ENCODE measurements at places on chromosomes 7 and 10.
A peak's percentile ranks its signal among the peaks of the same experiment; 100 is the strongest.

DNA sequence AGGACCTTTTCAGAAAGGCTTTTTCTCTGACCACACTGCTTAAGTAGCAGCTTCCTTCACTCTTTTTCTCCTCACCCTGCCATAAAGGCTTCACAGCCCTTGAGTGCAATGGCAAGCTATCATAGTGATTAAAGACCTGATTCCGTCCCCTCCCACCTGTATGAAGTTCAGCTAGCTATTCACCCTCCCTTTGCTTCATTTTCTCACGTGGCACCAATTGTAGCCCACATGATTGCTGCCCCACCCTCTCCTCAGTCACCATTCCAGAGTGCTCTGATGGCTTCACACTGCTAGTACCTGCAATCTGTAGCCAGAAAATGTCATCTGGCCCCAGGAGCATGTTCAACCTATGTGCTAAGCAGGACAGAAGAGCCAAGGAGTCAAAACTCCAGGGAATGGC lies 523.8 kb downstream of the GRM8 start:
- DNase-seq: no peak

GRCh38 chr7:124376111-124376510 lies 343.2 kb upstream of the TMEM229A start:
- no peak for DNase-seq

GRCh38 chr10:110358278-110358677 lies 53.6 kb upstream of the SMNDC1 start:
- DNase-seq: no peak

- DNase-seq: no peak
Measured at GRCh38 chr7:139682136-139683013, 95.4 kb downstream of the HIPK2 start.

- no peak for DNase-seq
Measured at GRCh38 chr7:25116621-25117020, 8.4 kb downstream of the CYCS start.

DNA sequence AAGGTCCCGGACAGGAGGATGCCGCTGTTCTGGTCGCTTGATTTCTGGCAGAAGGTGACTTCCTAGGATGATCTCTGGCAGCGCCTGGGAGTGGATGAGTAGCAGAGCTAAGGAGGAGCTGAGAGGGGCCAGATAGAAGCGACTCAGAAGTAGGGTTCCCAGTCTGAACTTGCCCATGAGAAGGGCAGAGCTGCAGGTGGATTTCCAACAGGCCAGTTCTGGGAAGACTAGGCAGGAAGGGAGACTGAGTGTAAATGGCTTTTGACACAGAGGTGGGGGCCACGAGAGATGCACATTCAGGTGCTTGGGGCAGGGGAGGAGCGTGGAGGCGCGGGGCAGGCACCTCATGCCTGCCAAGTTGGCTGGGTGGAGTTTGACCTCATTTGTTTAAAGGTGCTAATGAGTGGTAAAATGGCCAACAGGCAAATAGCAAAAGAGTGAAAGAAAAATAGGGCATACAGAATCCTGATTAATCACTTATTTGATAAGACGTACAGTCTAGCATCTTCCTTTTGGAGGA lies 58.8 kb downstream of the SHH start:
- DNase-seq: no peak

GRCh38 chr7:84509522-84509921 lies 314.9 kb upstream of the SEMA3A start:
- DNase-seq: no peak

- no peak for DNase-seq
Measured at GRCh38 chr7:46461334-46461777, 540.3 kb upstream of the IGFBP3 start.

DNA sequence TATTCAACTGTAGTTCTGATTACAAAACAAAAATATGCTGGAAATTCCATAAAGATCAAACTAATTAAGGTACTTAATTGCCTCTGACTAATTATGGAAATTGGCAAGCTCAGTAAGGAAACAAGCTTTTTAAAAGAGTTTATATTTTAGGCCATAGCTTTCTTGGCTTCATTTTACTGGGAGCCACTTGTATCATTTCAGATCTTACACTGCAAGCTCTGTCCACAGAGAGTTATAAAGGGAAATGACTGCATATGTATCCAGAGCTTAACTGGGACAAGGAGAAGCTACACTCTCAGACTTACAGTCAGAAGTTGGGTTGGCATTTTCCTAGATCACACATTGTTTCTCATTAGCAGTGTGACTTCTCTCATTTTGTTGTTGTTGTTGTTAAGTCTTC lies 92.4 kb downstream of the LRRN3 start:
- no peak for DNase-seq

DNA sequence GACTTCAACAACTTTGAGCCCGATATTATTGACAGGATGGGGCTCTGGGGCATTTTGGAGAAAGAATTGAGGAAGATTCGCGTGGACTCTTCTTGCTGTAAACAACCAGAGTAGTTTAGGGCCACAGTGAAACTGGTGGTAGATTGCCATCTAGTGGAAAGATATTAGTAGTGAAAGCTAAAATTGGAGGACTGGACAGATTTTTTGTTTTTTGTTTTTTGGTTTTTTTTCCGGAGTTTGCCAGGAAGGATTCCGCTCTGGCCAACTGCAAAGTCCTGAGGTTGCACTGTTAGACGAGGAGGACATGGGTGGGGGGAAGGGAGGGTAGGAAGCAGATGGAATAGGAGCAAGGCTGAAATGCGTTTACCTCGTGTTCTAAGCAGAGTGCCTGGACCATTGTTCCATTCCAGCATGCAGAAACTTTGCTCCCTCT lies 11.7 kb downstream of the NOBOX start:
- peak; percentile 42 for DNase-seq

GRCh38 chr7:7265081-7266075 lies 83.0 kb downstream of the C1GALT1 start:
- DNase-seq: no peak

GRCh38 chr10:103667356-103667755 lies 173.9 kb downstream of the NEURL1 start:
- DNase-seq: peak; percentile 86

- DNase-seq: no peak
Measured at GRCh38 chr7:108486291-108486966, 30.2 kb upstream of the NRCAM start.

GRCh38 chr7:141418066-141418465 lies 133.1 kb upstream of the AGK start:
- DNase-seq: no peak

GRCh38 chr10:132946-133898 lies 2.0 kb upstream of the ZMYND11 start:
- no peak for DNase-seq

DNA sequence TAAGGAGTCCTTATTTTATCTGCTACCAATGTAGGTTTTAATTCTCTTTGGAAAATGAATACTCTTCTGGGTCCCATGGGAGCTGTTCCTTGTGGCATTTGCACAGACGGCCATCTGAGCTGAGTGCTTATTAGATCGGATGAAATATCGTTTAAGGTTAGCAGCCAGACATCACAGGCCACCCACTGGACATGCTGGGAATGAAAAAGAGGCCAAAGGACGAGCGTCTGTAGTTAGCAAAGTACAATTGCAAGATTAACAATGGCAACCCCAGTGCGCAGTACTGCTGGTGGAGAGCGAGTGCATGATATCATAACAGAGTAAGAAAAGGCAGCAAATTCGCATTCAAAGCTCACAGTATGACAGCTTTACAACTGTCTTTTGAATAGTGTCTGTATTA lies 28.3 kb upstream of the CREB5 start:
- DNase-seq: no peak

DNA sequence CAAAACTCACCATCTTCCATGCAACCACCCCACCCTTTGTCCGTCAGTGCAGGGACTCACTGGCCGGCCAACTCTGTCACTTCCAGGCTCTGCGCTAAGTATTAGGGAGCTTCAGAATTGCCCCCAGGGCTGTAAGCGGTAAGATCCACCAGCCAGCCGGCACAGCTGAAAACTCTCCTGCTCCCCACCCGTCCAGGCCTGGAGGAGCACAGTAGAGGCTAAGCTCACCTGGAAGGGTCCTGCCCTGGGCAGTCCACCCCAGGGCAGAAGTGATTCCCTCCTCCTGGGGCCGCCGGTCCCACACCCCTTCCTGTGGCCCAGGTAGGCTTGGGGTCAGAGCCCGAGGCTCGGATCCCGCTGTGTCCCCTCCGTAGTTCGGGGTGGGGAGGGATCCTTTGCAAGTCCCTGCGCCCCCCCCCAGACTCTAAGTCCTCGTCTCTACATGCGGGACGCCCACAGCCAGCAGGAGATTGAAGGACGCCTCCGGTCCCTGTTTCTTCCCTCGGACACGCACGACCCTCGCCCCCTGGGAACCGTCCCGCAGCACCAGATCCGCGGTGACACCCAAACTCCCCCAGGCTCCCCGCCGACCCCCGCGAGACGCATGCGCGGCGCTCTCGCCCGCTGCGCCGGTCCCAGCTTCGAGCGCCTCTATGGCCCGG lies 138.9 kb downstream of the ARHGAP22 start:
- DNase-seq: no peak

DNA sequence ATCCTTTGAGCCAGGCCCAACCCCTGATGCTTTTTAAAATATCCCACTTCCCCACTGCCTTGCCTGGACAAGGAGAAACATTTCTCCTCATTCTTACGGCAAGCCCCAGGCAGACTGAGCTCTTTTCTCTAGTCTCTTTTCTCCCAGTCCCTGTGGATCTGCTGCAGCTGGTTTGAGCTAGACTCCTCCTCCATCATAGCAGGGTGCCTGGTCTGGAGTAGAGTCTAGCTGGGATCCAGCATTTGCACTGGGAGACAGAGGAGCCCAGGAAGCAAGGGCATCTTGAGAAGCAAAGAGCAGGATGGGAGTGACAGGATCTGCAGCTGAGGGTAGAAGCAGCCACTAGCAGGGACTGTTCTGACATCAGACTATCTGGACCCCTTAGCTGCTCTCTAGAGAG lies 562.3 kb upstream of the COBL start:
- no peak for DNase-seq

DNA sequence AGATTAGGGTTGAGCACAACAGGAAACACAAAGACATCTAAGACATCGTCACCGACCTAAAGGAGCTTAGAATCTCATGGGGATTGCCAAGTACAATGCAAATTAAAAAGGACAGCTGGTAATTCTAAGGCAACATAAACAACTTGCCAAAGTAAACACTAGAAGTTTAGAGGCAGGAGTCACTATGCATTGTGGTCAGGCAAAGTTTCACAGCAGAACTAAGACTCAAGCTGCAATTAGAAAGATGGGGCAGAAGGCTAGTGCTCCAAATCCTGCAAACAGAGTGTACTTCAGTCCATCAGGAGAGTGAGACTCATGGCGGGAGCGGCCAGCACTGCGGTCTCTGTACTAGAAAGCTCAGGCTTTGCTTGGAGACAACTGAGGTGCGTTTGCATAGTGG lies 52.7 kb downstream of the HIPK2 start:
- no peak for DNase-seq

DNA sequence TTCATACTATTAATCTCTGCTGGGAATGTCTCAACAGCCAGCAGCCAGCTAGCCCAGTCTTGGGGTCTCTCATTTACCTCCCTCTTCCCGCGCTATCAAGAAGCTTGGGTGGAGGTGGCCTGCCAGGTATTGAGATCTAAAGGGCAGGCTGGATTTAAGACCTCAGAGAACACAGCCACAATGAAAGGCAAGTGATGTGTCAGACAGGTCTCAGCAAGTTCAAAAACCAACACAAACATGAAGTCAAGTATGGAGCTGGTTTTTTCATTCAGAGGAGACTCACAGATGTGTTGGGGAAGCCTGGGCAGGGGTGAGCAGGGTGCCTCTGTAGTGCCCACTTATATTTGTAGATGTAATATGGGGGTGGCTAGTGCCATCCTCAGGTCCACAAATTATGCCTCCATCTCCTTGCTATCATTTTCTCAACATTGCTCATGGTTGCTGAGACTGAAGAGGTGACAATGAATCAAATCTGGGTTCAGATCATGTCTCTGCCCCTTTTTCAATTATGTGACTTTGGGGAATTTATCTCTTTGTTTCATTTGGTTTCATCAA lies 27.7 kb upstream of the CROT start:
- no peak for DNase-seq

DNA sequence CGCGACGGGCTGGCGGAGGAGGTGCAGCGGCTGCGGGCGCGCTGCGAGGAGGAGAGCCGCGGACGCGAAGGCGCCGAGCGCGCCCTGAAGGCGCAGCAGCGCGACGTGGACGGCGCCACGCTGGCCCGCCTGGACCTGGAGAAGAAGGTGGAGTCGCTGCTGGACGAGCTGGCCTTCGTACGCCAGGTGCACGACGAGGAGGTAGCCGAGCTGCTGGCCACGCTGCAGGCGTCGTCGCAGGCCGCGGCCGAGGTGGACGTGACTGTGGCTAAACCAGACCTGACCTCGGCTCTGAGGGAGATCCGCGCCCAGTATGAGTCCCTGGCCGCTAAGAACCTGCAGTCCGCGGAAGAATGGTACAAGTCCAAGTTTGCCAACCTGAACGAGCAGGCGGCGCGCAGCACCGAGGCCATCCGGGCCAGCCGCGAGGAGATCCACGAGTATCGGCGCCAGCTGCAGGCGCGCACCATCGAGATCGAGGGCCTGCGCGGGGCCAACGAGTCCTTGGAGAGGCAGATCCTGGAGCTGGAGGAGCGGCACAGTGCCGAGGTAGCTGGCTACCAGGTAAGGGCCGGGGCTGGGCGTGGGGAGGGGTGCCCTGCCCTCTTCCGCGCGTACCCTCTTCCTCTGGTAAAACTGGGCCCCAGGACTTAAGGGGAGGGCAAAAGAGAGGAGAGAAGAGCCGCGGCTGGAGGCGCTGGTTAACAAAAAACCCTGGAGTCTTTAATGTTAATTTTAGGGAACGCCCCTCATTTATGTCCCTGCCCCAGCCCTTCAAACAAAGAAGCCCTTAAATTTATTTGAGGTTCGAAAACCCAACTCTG lies 987 bp downstream of the INA start:
- DNase-seq: no peak

- DNase-seq: no peak
Measured at GRCh38 chr7:696812-697551, 29.5 kb upstream of the DNAAF5 start.

DNA sequence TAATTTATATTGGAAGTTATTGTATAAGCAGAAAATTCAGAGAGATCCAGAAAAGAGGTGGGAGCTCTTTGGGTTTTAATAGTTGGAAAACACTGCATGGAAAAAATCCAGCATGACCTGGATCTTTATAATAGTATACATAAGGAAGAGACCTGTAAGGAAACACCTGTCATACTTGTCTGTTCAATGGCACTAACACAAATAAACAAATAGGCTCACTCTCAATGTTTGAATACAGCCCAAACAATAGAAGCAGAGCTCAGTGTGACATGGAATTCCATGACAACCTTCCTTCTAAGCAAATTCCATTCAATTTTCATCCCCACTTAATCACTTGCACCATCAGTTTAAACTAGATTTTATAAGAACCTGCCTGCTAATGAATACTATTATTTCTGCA lies 31.7 kb downstream of the CISD1 start:
- no peak for DNase-seq

DNA sequence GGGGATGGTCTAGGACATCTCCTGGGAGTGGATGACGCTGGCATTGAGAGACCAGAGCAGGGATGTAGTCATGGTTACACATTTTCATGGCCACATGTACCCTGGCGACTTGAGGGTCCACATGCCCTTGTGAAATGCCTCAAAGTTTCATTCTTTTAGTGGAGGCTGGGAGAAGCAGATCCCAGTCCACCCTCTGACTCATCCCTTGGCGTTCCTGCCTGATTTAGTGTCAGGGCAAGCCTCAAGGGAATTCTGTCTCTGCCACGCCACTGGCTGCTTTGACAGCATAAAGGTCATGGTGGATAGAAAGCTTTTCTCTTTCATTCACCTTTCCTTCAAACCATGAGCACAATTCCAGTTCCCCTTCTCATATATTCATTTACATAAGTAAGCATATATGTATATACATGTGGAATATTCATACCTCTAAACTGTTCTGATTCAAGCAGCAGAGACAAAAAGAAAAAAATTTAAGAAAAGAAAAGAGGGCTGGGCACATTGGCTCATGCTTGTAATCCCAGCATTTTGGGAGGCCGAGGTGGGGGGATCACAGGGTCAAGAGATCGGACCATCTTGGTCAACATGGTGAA lies 21.8 kb upstream of the KIF5B start:
- DNase-seq: no peak
